Pons (tissue), 1 donor: ENCODE measurements at places on chromosomes 2 and 18.

- peak; percentile 76 for DNase-seq
These were observed 61.6 kb downstream of the MOB4 start for GRCh38 chr2:197577446-197577845.

DNA sequence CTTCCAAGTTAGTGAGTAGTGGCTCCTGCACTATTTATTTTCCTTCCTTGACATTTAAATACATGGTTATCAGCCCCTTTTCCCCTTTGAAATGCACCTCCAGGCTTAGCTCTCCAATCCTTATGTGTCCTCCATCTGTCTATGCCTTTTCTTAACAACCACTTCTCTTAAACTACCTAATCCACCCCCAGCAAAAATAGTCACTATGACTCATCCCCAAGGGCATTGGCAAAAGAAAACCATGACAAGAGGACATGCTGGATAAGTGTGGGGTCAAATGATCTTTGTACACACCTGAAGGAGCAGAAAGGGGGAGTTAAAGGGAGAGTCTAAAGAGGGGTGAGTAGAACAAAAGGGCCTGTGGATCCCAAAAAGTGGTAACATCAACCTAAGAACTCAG is 127.2 kb downstream of the ANKRD44 start:
- no peak for DNase-seq

GRCh38 chr2:222284466-222284865 is 14.3 kb downstream of the PAX3 start:
- no peak for DNase-seq

DNA sequence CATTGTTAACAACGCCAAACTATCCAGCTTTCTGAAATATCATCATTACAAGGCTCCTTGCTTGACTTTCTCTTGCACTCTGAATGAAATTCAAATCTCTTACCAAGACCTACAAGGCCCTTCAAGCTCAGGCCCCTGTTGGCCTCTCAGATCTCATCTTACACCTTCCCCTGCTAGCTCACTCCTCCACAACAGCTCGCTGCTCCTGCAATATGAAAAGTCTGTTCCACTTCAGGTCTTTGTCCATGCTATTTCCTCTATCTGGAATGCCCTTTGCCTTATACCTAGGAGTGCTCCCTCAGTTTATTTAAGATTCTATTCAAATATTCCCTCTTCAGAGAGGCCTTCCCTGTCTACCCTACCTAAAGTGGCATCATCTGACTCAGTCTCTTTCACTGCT is 91.7 kb downstream of the SESTD1 start:
- no peak for DNase-seq
